Activated CD4-positive, alpha-beta T cell treated with anti-CD3 and anti-CD28 coated beads, Interleukin-2, amount 10 ng/mL, durations not matched to agents 7 days and 5 days (primary cell): ENCODE measurements at places on chromosomes 11 and 22. TPM values are rescaled to one million over a fixed set of nuclear protein-coding genes. Genes with fewer than 3 reads are reported as not detected.
A peak's percentile ranks its signal among the peaks of the same experiment; 100 is the strongest.

ANGPTL5 gene
- total RNA-seq, result not detected

DERL3 gene
- 9.0 TPM for total RNA-seq

DNA sequence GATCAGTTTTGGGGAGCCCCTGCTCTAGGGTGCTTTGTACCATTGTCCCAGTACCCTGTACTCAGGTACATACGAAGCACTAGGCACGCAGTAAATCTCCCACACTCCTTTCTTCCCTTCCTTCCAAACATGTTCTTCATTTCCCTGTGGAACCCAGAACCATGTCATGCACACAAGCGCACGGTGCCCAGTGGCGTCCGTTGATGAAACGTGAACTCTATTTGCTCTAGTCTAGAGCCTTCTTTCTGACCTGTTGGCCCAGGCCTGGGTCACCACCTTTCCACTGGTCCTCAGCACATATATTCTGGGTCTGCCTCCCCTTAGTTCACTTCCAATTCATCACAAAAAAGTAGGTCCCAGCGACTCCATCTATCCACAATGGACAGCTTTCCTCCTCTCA lies 7.0 kb downstream of the USH1C start:
- DNase-seq, result no peak

DNA sequence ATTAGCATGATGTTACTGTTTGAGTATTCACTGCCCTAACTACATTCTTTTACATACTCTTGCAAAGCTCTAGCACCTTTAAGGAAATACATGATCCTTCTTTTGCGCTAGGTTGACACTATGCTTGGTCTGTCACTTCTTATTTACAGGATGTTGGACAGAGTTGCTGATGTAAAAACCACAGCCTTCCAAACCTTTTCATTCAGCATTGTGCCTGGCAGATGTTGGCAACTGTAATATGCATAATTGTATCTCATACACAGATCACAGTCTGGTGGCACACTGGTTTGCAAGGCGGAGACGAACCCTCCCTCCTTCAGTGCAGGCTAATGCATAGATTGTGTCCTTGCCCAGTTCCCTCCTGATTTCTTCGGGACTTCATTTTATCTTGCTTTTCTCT lies 224.1 kb downstream of the SNX19 start:
- DNase-seq, result no peak

DNA sequence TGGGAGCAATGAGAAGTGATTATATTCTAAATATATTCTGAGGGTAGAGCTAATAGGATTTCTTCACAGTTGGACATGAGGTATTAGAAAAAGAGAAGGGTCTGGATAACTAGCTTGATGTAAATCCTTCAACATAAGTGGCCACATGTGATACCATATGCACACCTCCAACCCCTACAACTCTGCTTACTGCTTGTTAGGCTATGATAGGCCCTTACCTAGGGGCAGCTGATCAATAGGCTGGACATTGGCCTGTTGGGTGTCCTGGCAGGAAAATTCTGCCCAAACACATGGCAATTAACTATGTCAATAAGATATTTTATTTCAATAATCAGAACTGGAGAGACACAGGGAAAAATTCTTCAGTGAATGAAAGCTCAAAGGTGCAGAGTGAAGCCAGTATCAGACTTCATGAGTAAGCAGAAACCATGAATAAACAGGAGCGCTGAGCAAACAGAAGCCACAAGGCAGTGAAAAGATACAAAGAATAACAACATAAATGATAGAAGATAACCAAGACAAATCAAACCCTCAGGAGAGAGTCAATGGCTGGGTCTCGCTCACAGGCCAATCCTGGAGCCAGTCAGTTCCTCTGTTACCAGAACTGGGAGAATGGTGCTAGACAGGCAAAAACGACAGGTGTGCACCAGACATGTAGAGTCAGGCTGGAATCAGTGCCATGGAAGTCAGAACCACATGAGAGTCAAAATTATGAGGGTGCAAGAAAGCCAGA lies 46.3 kb upstream of the PSMA1 start:
- DNase-seq, result no peak

- DNase-seq, result no peak
Measured at GRCh38 chr22:48488611-48489511, 1338.8 kb downstream of the BRD1 start.

DNA sequence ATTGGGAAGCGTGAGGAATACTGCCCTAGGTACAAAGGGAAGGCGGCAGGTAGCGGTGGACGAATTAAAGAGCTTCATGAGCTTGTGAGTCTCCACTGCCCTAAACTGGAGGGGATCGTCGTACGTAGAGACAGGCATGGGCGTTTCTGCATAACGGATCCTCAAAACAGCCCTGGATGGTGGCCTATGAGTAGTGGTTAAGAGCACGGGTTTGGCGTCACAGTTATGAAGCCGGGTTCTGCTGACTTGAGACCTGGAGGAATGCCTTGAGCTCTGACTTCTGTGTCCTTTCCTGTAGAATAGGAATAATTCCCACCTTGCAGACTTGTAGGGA lies 335 bp downstream of the TMEM138 start:
- DNase-seq, result peak; percentile 56

DNA sequence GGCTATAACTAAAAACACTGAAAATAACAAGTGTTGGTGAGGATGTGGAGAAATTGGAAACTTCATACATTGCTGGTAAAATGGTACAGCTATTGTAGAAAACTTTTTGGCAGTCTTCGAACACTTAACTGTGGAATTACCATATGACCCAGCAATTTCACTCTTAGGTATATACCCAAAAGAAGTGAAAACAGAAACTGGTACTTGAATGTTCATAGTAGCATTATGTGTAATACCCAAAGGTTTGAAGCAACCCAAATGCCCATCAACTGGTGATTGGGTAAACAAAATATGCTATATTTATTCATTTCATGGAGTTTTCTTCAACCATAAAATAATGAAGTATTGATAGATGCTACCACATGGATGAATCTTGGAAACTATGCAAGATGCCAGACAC lies 40.8 kb upstream of the FTH1 start:
- no peak for DNase-seq

GRCh38 chr11:11537372-11537771 lies 84.4 kb downstream of the GALNT18 start:
- DNase-seq, result no peak

DNA sequence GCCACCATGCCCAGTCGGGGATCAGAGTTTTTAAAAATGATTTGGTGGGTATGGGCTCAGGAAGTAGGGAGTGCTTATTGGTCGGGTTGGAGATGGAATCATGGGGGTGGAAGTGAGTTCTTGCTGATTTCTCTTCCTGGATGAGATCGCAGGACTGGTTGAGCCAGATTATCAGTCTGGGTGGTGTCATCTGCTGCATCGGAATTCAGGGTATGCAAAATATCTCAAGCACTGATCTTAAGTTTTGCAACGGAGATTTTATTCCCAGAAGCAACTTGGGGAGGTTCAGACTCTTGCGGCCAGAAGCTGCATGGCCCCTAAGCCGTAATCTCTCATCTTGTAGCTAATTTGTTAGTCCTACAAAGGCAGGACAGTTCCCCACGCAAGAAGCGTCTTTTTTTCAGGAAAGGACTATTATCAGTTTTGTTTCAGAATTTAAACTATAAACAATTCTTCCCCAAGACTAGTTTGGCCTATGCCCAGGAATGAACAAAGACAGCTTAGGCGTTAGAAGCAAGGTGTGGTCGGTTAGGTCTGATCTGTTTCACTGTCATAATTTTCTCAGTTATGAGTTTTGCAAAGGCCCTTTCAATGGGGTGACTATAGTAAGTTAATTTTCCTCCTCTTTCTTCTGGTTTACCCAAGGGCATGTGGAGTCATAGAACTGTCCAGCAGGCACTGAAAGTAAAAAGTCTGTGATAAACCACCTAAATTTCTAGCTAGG lies 1.4 kb upstream of the PIWIL3 start:
- no peak for DNase-seq

APOL1 gene
- total RNA-seq, result 50.9 TPM

PVALB gene
- not detected for total RNA-seq

DNA sequence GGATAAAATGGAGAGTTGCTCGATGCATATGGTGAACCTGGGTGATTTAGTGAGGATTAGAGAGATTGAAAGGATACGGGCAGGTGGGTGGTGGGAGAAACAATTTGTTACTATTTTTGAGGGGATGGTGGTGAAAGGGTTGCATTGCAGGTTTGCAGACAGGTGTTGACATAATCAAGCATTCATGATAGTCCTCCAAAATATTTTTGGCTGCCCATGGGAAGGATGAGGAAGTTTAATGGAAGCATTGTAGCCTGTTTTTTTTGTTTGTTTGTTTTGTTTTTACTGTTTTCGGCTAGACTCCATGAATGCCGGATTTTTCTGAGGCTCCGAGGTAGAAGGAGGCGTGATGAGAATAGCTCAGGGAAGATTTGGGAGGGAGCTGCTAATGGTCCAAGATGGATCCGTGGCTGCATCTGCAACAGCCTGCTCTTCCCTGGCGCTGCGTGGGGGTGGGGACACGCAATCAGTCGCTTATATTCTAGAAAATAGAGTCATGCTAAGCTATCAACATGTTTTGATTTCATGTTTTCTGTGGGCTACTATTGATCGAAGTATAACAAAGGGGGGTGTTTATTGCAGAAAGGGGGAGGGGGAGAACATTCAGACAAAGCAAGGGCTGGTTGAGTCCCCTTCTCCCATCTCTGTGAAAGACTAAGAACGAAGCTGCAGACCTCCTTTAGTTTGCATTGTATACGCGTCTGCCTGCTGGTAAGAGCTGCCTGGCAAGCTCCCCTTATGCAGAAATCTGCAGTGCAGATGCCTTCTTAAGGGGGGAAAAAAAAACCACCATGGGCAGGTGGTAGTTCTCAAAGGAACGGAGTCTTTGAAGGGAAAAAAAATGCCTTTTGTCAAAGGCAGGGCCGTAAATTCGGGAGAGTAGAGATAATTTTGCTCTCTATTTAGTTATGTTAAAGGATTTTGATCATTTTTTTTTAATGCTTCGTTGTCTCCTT lies 1.0 kb downstream of the RTN3 start:
- DNase-seq, result no peak

DESI1 gene
- 30.8 TPM for total RNA-seq

KMT5B gene
- total RNA-seq, result 28.1 TPM

- DNase-seq, result no peak
Measured at GRCh38 chr22:34992672-34993071, 73.3 kb upstream of the ISX start.

- no peak for DNase-seq
Measured at GRCh38 chr11:76260296-76260925, 54.1 kb upstream of the WNT11 start.

OR52I1 gene
- total RNA-seq, result not detected

SLC22A12 gene
- total RNA-seq, result not detected

DNA sequence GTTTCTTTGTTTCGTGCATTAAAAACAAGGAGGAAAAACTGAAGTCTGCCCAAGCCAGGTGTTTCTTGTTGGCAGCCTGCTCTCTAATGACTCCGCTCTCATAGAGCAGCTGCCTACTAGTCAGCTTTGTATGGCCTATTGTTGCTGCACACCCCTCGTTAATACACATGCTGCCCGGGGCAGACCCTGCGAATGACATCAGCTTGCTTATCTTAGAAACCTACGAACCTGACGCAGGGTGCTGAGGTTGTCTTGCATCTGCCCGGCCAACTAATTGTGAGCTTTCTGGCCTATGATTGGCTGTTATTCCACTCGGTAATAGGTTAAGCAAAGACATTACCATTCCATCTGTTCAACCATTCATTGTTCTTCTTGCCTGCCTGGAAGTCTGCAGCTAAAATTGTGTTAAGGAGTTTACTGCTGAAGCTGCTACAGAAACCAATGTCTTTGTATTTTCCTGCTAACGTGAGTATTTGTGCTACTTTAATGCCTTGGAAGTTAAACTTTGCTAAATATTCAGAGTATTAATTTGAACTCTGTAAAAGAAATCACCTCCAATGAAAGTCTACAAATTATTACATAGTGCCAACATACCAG lies 37.5 kb downstream of the ZC3H12C start:
- no peak for DNase-seq

DNA sequence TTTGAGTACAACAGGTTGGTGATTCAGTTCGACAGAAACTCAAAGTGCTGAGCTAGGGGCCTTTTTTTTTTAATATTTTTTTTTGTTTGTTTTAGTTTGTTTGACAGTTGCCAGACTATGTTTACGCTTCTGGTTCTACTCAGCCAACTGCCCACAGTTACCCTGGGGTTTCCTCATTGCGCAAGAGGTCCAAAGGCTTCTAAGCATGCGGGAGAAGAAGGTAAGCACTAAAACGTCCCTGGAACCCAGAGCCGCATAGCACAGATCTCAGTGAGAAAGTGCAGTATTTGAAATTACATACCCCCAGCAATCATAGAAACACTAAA lies 649 bp downstream of the PRRG4 start:
- no peak for DNase-seq

GRCh38 chr11:117187007-117187406 lies 8.5 kb downstream of the SIDT2 start:
- DNase-seq, result no peak

GRCh38 chr22:37167176-37167980 lies 17.7 kb upstream of the IL2RB start:
- no peak for DNase-seq

ANAPC15 gene
- total RNA-seq, result 74.5 TPM

IL17RA gene
- total RNA-seq, result 53.6 TPM

- DNase-seq, result no peak
Measured at GRCh38 chr11:11230087-11230486, 123.0 kb downstream of the CSNK2A3 start.

DNA sequence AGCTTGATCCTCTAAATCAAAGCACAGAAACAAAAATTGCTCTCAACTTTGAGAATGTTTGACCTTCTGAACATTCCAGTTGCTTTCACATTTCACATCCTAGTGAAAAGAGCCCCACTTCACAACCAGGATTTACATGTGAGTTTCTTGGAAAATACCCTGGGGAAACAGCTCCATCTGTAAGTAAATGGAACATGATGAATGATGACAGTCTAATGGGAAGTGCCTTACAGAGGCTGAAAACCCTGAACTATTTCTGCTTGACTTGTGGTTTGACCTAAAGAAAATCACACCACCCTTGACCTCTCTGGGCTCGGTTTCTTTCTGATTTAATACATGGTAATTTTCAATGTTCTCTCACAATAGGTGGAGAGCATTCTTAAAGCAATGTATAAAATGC lies 499.4 kb upstream of the API5 start:
- no peak for DNase-seq

DNA sequence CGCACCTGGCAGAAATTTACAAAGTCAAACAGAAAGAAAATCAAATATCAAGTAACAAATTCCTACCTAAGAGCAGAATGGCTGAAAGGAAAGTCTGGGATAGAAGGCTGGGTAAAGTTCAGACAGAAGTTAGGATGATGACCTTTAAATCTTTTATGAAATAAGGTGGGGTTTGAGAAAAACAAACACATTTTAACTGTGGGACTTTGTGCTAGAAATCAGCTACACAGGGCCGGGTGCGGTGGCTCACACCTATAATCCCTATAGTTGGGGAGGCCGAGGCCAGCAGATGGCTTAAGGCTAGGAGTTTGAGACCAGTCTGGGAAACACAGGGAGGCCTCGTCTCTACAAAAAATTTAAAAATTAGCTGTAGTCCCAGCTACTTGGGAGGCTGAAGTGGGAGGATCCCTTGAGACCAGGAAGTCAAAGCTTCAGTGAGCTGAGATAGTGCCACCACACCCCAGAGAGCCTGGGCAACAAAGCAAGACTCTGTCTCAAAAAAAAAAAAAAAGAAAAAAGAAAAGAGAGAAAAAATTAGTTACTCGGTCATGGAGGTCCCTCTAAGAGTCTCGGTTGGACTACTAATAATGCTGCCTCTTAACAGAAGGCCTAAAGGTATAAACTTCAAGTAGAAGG lies 119.7 kb upstream of the BID start:
- no peak for DNase-seq

OR5J2 gene
- not detected for total RNA-seq
